ENCODE measurements at places on chromosomes 6 and 20. TPM values are rescaled to one million over a fixed set of nuclear protein-coding genes. Genes with fewer than 3 reads are reported as not detected.

DNA sequence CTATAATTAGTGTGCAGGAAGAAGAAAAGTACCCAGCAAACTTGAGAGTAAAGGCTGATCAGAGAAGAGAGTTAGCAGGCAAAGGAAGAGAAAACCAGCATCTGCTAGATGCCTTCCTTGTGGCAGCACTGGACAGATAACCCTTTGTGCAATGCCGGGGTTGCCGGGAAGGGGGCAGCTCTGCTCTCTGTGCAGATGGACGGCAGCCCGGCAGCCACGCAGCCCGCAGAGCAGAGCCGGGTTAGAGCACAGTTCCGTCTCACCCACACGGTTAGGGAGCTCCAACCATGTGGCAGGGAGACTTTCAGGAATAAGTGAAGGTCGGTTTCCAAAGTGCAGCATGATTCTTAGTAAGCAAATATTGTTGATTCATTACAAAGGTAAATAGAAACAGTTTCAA, 80.0 kb upstream of the RPS6KA2 start:
- peaks cover 4% of the 10 kb centered on the region for H3K27me3 ChIP-seq
- no peak overlapping the region for H3K27ac ChIP-seq

GRCh38 chr6:34520645-34521462, 35.3 kb downstream of the SPDEF start:
- H3K27ac ChIP-seq, result no peak overlapping the region
- H3K36me3 ChIP-seq, result no peaks in the 10 kb centered on the region
- H3K4me1 ChIP-seq, result no peaks in the 10 kb centered on the region
- DNase-seq, result no peak
- H3K27me3 ChIP-seq, result no peaks in the 10 kb centered on the region

BEND3 gene
- total RNA-seq, result 6.3 TPM

DNA sequence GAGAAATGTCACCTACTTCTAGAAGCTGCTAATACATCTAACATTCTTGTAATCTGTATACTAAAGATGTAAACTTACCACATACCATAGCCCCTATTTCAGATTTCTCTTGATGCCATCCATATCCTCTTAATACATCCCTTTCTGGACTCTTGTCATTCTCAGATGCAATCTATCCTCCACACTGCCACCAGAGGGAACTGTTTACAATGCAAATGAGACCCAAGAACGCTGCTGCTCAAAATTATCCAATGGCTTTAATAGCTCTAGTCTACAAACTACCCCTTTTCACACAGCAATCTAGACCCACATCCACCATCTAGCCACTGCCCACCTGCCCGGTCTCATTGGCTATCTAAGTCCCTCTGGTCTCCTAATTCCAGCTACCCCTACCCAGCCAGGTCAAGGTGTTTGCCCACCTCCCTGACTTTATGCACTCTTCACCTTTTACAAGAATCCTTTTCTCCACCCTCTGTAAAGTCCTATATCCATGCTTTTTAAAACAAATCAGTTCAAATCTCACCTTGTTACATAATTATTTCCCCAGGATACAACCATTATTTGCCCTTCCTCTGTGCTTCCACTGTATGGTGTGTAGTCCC, 14.8 kb downstream of the FAXC start:
- peaks cover 19% of the 10 kb centered on the region for H3K27me3 ChIP-seq
- H3K36me3 ChIP-seq, result no peaks in the 10 kb centered on the region
- peak; percentile 40 for DNase-seq
- peaks cover 2% of the 10 kb centered on the region for H3K4me1 ChIP-seq
- H3K27ac ChIP-seq, result no peak overlapping the region
- H3K4me3 ChIP-seq, result no peak overlapping the region

GRCh38 chr20:56520180-56520579, 4.4 kb upstream of the FAM209A start:
- H3K4me1 ChIP-seq, result no peaks in the 10 kb centered on the region
- peaks cover 58% of the 10 kb centered on the region for H3K36me3 ChIP-seq
- H3K27me3 ChIP-seq, result no peaks in the 10 kb centered on the region
- no peak for DNase-seq
- no peak overlapping the region for H3K4me3 ChIP-seq

MYCT1 gene
- total RNA-seq, result not detected

GRCh38 chr6:168050225-168050880, 28.7 kb downstream of the FRMD1 start:
- no peaks in the 10 kb centered on the region for H3K27me3 ChIP-seq
- H3K4me1 ChIP-seq, result no peaks in the 10 kb centered on the region
- DNase-seq, result no peak

PTCHD4 gene
- not detected for total RNA-seq

- H3K4me1 ChIP-seq, result peaks cover 4% of the 10 kb centered on the region
- peaks cover 17% of the 10 kb centered on the region for H3K27me3 ChIP-seq
- no peaks in the 10 kb centered on the region for H3K36me3 ChIP-seq
- no peak for DNase-seq
These were observed 43.1 kb downstream of the MICA start for GRCh38 chr6:31446481-31446880.

GRCh38 chr6:4603291-4603690, 172.9 kb upstream of the CDYL start:
- H3K4me1 ChIP-seq, result peaks cover 13% of the 10 kb centered on the region
- peaks cover 11% of the 10 kb centered on the region for H3K27me3 ChIP-seq
- no peaks in the 10 kb centered on the region for H3K36me3 ChIP-seq

DNA sequence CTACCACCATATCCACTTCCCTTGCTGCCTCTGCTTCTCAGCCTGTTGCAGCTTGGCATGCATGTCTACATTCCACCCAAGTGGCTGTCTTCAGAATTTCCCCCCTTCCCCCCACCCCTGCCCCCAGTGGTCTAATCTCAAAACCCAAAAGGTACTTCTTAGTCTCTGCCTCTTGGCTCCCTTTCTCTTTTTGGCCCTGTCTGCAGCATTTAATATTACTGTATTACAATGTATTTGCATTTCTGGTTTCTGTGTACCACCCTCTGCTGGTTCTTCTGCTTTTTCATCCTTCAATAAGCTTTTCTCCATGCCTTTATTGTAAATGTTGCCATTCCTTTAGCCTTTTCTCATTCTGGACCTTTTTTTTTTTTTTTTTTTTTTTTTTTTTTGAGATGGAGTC, 43.0 kb downstream of the RPRD1B start:
- H3K4me1 ChIP-seq, result peaks cover 22% of the 10 kb centered on the region
- H3K4me3 ChIP-seq, result no peak overlapping the region
- peaks cover 65% of the 10 kb centered on the region for H3K36me3 ChIP-seq
- no peak for DNase-seq
- H3K27ac ChIP-seq, result no peak overlapping the region
- H3K27me3 ChIP-seq, result no peaks in the 10 kb centered on the region

GRCh38 chr6:38774929-38775707, 60.0 kb downstream of the DNAH8 start:
- no peak overlapping the region for H3K4me3 ChIP-seq
- H3K36me3 ChIP-seq, result no peaks in the 10 kb centered on the region
- no peak overlapping the region for H3K27ac ChIP-seq
- no peaks in the 10 kb centered on the region for H3K4me1 ChIP-seq
- no peak for DNase-seq

DNA sequence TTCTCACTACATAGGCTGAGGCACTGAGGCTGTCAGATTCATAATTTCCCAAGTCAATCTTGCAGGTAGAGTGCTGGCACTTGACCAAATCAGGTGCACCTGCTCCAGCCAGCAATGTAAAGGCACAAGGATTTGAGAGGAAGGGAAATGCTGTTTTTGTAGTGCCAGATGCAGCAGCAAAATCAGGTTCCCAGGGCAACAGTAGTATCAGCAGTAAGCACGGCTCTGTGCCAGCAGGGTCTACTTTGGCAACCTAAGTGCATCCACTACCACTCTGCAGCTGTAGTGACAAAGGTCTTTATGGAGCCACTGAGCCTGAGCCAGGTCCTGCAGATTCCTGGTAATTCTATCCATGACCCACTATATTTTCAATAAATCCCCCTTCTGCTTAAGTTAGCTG, 329.5 kb downstream of the TPBG start:
- no peaks in the 10 kb centered on the region for H3K36me3 ChIP-seq
- DNase-seq, result no peak
- H3K4me3 ChIP-seq, result no peak overlapping the region
- H3K27ac ChIP-seq, result no peak overlapping the region

RAET1E gene
- total RNA-seq, result not detected

GRCh38 chr6:32554116-32554965, 24.3 kb upstream of the HLA-DRB5 start:
- no peaks in the 10 kb centered on the region for H3K4me1 ChIP-seq
- H3K27me3 ChIP-seq, result peaks cover 5% of the 10 kb centered on the region
- no peak overlapping the region for H3K4me3 ChIP-seq

- no peaks in the 10 kb centered on the region for H3K27me3 ChIP-seq
- DNase-seq, result no peak
- H3K4me3 ChIP-seq, result no peak overlapping the region
- peaks cover 10% of the 10 kb centered on the region for H3K4me1 ChIP-seq
- no peak overlapping the region for H3K27ac ChIP-seq
- H3K36me3 ChIP-seq, result no peaks in the 10 kb centered on the region
These were observed 17.8 kb downstream of the SLC22A1 start for GRCh38 chr6:160139420-160139851.

DNA sequence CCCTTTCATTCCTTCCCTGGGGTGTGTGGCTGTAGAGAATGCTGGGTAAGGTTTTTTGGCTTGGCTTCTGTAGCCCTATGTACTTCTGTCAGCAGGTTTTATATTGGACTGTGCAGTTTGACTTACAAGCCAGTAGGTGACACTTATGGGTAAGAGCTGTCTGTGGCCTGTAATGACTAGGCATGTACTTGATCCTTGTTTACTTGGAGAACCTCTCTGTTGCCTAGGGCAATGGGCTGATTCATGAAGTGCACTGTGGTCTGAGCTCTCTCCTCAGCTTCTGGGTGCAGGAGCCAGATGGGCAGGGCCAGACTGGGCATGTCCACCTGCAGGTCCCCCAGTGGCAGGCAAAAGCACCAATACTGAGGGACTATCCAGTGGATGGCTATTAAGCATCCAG, 544.6 kb downstream of the ADGRB3 start:
- no peak for DNase-seq
- no peak overlapping the region for H3K27ac ChIP-seq
- no peak overlapping the region for H3K4me3 ChIP-seq

GRCh38 chr20:58408603-58409246, 19.7 kb downstream of the VAPB start:
- DNase-seq, result no peak
- no peak overlapping the region for H3K4me3 ChIP-seq
- H3K27me3 ChIP-seq, result no peaks in the 10 kb centered on the region
- peaks cover 40% of the 10 kb centered on the region for H3K4me1 ChIP-seq
- H3K27ac ChIP-seq, result peak overlapping the region; percentile 87

DNA sequence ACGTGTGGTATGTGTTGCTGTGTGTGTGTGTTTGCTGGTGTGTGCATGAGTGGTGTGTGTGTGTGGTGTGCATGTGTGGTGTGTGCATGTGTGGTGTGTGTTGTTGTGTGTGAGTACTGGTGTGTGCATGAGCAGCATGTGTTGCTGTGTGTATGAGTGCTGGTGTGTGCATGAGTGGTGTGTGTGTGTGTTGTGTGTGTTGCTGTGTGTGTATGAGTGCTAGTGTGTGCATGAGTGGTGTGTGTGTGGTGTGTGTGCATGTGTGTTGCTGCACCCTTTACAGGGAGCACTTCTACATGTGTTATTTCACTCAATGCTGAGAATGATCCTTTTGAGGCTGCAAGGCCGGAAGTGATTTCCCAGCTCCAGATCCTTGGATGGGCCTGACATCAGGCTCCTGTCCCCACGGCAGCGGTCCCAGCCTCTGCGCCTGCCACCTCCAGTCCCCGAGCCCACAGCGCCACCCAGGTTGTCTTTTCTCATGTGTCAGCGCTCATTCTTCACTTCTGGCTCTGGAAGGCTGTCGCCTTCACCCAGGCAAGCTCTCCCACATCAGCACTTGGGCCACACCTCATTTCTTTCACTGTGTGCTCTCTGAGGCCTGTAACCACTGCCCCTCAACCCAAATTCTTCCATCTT, 2.6 kb downstream of the NPEPL1 start:
- no peak for DNase-seq
- peaks cover 4% of the 10 kb centered on the region for H3K36me3 ChIP-seq
- peaks cover 15% of the 10 kb centered on the region for H3K4me1 ChIP-seq
- H3K27ac ChIP-seq, result no peak overlapping the region

GRCh38 chr6:52725143-52725534, 38.1 kb downstream of the GSTA2 start:
- no peak overlapping the region for H3K4me3 ChIP-seq
- DNase-seq, result no peak
- no peak overlapping the region for H3K27ac ChIP-seq
- no peaks in the 10 kb centered on the region for H3K27me3 ChIP-seq
- no peaks in the 10 kb centered on the region for H3K36me3 ChIP-seq
- H3K4me1 ChIP-seq, result no peaks in the 10 kb centered on the region
